ENCODE measurements at places on chromosomes 1 and 21. TPM values are rescaled to one million over a fixed set of nuclear protein-coding genes. Genes with fewer than 3 reads are reported as not detected.

The PLK3 gene
- total RNA-seq, result 27.7 TPM

The ANGPTL7 gene
- 0.80 TPM for total RNA-seq

The SHCBP1L gene
- not detected for total RNA-seq

The DAB1 gene
- 1.9 TPM for total RNA-seq

The ZNF593OS gene
- not detected for total RNA-seq

The PLA2G2F gene
- total RNA-seq, result not detected

The CCDC17 gene
- total RNA-seq, result 20.3 TPM
